ENCODE measurements at places on chromosomes 6 and 20.

DNA sequence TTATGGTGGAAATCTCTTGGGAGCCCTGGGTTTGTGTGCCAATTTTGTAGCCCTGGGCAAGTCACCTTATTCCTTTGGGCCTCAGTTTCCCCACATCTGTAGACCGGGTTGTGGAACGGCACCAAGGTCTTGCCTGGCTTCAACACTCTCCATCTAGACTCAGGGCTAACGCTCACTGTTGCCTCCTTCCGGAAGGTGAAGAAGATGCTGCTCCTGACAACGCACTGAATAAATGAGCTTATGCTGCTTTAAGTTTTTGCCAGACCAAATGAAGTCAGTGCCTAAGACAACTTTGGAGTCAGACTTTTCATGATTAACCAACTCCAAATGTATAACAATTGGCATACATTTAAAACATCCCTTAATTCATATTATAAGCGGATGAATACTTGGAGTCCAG lies 53.1 kb downstream of the PSMG4 start:
- DNase-seq: no peak

- DNase-seq: no peak
These were observed 125.7 kb downstream of the TTLL2 start for GRCh38 chr6:167450626-167451025.

- DNase-seq: no peak
These were observed 148.9 kb downstream of the CEBPB start for GRCh38 chr20:50339466-50339901.

DNA sequence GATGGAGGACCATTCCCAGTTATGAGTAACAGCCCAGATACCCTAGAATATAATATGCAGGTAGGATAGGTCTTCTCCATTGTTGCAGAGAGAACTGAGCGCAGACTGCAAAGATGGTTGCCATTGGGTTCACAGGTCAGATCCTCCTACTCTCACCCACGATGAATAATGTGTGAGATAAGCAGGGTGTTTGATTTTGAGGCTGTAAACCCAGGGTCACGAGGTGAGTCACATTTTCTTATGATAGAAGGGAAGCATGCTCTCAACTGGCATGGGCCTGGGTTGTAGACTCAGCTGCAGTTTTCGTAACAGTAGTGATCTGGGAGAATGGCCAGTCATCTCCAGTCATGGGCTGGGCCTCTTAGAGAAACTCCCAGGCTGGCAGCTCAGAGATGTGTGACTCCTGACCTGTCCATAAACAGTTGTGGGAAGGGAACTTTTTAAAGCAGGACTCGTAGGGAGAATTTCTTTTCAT lies 74.2 kb downstream of the CD164 start:
- DNase-seq: no peak

DNA sequence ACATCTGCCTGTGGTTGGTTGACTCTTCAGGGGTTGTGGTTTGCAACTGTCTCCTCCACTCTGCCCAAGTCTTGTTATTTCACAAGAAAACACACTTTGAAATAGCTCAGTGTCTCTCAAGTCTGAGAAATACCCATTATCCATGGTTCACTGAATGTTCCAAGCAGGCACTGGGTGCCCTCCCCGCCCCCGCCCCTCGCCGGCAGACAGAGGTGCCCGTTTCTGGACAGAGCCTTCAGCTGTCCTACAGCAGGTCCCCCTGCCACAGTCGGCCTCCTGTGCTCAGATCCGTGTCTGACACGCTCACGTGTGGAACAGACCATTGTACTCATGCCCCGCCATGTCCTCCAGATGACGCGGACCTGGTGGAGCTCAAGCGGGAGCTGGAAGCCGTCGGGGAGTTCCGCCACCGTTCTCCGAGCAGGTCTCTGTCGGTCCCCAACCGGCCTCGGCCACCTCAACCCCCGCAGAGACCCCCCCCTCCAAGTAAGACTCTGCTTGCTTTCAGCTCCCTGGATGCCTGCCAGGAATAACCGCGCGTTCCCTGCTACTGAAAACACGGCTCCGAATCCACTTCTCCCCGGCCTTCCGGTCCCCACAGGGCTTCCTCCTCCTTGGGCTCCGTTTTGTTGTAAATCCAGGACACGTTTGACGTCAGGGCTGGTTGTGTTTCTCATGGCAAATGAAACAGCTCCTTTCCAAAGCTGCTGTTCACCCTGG lies 81.4 kb downstream of the SERAC1 start:
- no peak for DNase-seq

All from CD4-positive, alpha-beta T cell treated with Interleukin-6 for 4 hours (primary cell).